HFFc6 (cell line): ENCODE measurements at places on chromosomes 3 and 15.
A peak's percentile ranks its signal among the peaks of the same experiment; 100 is the strongest.

- DNase-seq: no peak
Measured at GRCh38 chr15:64443016-64443415, 17.4 kb upstream of the ZNF609 start.

DNA sequence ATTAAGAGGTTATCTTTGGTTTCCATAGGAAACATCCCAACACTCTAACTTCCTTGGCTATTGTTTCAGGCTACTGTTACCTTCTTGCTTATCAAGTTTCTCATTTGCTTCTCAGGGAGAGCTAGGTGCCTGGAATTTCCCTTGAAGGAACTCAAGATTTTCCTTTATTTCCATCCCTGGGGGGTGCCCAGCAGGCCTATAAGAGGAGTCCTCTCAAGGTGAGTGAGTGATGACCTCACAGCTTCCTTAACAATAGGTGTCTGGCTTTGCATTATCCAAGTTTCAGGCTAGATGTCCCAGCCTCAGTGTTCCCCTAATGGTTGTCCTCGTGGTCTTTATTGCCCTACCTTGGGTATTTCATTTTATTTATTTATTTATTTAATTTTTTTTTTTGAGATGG is 12.1 kb upstream of the CTSH start:
- DNase-seq: no peak

DNA sequence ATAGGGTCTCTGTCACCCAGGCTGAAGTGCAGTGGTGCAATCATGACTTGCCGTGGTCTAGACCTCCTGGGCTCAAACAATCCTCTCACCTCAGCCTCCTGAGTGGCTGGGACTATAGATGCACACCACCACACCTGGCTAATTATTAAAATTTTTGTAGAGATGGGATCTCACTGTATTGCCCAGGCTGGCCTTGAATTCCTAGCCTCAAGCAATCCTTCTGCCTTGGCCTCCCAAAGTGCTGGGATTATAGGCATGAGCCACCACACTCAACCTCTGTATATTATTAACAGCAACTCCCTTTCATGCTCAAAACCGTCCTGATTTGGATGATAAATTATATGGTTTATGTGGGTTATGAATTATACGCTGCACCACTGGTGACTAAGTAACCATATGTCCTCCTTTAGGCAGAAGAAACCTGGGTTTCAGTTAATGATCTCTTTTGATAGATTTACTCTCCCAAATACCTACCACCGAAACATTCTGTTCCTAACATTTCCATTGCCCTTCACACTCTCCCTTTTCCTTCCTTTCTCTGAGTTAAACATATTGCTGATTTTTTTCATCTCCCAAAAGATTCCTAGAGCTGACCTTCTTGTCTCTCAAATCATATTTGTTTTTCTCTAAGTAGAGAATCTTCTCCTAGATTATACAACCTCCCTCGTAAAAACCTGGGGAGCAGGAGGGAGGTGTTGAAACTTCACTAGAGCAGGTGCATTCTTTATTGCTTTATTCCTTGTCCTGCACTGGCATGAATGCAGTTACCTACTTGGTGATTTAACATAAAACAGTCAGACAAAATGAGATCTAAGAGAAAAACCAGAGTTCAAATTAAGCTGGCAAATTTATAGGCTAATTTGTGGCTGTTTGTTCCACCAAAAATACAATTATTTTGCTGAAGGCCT is 32.9 kb downstream of the PCYT1A start:
- DNase-seq: no peak

GRCh38 chr15:79140846-79141570 is 50.4 kb upstream of the RASGRF1 start:
- DNase-seq: no peak

DNA sequence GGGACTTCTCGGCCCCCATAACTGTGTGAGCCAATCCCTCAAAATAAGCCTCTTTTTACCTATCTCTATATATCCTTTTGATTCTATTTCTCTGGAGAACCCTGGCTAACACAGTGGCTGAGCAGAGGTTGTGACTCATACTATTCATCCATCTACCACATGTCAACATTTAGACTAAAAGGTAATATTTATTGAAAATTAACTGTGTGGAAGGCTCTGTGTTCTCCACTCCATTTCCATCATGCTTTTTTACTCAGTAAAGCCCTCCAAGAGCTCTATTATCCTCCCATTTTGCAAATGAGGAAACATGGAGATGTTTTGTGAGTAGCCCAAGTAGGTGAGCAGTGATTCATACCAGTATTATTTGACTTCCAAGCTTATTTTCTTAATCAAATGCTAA is 217.9 kb upstream of the DCBLD2 start:
- peak; percentile 11 for DNase-seq

GRCh38 chr15:42727750-42728381 is 9.1 kb downstream of the CDAN1 start:
- DNase-seq: no peak

DNA sequence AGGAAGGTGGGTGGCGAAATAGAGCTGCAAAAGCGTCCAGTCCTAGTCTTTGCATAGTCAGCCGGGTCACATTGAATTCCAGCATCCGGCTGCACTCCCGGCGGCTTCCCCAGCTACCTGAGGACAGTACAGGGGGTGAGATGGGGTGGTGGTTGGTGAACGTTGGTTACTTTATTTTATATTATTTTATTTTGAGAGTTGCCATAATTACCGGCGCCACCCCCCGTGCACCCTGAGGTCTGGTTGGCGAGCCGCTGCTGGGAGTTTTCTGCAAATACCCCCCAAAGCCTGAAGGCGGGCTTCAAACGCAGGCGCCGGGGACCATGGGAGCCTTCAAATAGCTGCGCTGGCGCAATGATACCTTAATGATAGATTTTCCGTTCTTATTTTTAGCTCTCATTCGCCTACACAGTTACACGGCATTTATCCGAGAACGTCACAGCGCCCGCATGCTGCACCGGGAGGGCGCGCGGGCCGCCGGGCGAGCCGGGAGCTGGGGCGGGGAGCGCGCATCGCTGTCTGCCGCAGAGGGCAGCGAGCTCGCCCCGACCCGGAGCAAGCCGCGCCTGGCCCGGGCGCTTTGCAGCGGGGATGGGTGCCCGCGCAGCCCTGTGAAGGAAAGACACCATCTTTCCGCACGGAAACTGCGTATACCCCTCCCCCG is 756 bp upstream of the RASGRF1 start:
- no peak for DNase-seq

- DNase-seq: no peak
Measured at GRCh38 chr3:12797124-12797891, 828 bp downstream of the CAND2 start.

DNA sequence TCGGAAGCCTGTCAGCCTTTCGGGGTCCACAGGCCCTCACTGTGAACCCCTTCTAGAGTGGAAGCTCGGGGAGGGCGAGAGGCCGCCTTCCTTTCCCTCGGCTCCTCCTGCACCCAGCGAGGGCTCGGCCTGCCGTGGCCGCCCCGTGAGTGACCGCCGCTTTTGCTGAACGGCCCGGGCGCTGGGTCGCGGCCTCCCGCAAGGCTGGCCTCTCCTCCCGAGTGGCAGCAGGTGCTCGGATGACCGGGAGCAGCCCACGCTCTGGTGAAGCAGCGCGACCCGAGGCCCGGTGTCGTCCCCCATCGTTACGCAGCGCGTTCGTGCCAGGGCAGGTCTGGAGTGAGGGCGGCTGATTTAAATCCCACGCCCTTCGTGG is 53.8 kb downstream of the LRRK1 start:
- DNase-seq: no peak

DNA sequence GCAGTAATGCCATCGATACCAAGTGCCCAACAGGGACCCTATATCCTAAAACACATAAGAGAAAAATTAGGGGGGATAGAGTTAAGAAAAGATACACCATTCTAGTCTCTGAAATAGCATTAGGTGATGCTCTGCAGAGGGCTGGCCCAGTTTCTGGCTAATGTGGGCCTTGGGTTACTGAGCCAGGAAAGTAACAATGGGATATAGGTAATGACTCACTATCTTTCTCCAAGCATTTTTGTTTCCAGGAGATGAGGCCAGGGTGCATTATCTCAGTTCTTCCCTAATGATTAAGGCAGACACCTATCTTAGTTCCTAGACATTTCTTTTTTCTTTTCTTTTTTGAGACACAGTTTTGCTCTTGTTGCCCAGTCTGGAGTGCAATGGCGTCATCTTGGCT is 50.0 kb downstream of the PRKAR2A start:
- no peak for DNase-seq
